Stimulated activated CD4-positive, alpha-beta T cell treated with anti-CD3 and anti-CD28 coated beads, Interleukin-15, amount 100 ng/mL, for 1 hour (primary cell): ENCODE measurements at places on chromosomes 5 and 9.
A peak's percentile ranks its signal among the peaks of the same experiment; 100 is the strongest.

DNA sequence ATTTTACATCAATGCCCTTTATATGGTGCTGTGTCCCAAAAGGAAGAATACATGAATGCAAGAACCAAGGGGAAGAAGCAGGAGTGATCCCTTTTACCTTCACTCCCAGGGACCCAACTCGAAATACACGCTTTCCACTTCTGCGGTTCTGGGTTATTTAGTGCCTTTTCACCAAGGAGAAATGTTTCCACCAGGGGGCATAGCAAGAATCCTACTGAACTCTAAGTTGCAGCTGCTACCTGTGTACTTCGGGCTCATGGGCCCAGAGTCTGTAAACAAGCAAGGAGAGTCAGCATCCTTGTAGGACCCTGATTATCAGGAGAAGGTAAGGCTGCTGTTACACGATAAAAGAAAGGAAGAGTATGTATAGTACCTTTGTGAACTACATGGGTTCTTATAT, 45.7 kb downstream of the DPYSL3 start:
- DNase-seq = no peak

GRCh38 chr9:2126331-2126803, 111.2 kb downstream of the SMARCA2 start:
- DNase-seq = no peak

- DNase-seq = peak; percentile 49
Observed at GRCh38 chr5:180830253-180831138, 27.9 kb upstream of the MGAT1 start.

DNA sequence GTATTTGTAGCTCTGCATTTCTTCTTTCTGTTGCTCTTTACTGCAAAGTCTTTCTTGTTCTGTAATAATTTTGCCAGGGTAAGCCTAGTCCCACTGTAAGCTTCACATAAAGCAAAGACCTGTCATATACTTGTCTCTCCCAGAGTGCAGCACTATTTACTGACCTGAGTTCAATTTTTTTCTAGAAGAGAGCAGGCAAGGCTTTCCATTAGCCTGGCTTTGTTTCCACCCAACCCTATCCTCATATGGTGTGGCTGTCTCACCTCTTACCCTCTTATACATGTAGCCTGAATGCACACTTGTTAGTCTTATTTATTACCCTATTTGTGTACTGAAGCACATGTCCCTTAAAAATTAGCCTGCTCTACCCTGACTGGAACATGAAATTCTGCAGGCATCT, 170.4 kb downstream of the EFNA5 start:
- DNase-seq = no peak

DNA sequence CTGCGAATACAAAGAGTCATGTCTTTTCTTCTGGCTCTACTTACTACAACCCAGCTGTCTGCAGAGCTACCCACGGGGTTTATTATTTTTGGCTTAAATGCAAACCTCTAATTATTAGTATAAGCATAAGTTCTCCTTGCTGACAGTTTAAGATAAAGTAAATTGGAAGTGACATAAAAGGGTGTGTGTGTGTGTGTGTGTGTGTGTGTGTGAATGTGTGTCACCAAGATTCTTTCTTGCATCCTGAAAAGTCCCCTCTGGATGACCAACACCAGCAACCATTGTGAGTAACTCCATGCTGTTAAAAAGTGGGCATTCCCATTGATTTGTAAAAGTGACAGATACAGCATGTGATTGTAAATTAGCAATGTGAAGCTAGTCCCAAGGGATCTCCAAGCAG, 803.8 kb upstream of the ZNF608 start:
- DNase-seq = no peak

- no peak for DNase-seq
Observed at GRCh38 chr9:78575081-78575480, 278.2 kb downstream of the PSAT1 start.

DNA sequence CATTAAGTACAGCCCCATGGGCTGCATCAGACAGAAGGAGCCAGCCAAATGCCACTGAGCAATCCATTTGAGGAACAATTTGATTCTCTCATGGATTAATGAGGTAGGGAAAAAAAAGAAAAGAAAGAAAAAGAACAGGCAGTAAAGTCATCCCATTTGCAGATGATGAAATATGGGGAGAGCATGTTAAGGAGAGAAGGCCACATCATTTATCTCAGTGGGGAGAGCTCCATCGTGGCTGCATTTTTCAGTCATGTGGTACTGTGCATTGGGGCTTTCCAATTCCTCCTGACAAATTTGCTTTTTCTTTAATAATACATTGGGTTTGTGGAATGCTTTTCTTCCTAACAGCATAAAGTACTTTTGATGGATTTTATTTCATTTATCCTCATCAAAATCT, 375.2 kb upstream of the TLE4 start:
- no peak for DNase-seq

GRCh38 chr5:83547161-83547560, 75.6 kb downstream of the VCAN start:
- no peak for DNase-seq
